ENCODE measurements at places on chromosomes 5 and 9.
A peak's percentile ranks its signal among the peaks of the same experiment; 100 is the strongest.

DNA sequence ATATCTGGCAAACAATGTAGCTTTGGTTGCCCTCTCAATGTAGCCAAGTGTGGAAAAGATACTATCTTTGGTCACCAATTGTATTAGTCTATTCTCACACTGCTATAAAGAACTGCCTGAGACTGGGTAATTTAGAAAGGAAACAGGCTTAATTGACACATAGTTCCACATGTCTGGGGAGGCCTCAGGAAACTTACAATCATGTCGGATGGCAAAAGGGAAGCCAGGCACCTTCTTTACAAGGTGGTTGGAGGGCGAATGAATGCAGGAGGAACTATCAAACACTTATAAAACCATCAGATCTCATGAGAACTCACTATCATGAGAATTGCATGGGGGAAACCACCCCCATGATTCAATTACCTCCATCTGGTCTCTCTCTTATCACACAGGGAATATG, 133.1 kb upstream of the TBCA start:
- no peak for DNase-seq

GRCh38 chr9:29816954-29817703, 2243.8 kb upstream of the C9orf72 start:
- DNase-seq, result no peak

DNA sequence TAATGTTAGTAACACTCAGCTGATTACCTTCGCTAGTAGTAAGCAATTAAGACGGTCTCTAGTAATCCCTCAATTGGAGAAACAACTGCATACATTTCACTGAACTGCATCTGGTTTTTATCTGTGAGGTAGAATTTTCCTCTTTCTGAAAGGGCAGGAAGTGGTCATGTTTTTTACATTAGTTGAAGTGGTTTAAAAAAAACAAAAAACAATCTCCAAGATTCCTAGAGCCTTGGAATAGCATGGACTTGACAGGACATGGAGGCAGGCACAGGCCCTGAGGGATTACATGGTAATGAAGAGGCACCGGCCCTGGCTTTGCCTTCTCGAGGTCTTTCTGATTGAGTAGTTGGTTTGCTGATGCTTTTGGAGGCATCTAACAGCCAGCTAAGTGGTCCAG, 25.8 kb downstream of the THBS4 start:
- no peak for DNase-seq

DNA sequence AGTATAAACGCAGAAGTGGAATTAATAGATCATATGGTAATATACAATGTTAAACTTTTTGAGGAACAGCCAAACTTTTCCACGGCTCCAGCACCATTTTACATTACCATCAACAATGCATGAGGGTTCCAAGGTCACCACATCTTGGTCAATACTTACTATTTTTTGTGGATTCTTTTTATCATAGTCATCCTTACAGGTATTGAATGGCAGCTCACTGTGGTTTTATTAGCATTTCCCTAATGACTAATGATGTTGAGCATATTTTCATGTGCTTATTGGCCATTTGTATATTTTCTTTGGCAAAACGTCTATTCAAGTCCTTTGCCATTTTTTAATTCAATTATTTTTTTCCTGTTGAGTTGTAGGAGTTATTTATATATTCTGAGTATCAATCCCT, 14.1 kb upstream of the RAPGEF6 start:
- no peak for DNase-seq

DNA sequence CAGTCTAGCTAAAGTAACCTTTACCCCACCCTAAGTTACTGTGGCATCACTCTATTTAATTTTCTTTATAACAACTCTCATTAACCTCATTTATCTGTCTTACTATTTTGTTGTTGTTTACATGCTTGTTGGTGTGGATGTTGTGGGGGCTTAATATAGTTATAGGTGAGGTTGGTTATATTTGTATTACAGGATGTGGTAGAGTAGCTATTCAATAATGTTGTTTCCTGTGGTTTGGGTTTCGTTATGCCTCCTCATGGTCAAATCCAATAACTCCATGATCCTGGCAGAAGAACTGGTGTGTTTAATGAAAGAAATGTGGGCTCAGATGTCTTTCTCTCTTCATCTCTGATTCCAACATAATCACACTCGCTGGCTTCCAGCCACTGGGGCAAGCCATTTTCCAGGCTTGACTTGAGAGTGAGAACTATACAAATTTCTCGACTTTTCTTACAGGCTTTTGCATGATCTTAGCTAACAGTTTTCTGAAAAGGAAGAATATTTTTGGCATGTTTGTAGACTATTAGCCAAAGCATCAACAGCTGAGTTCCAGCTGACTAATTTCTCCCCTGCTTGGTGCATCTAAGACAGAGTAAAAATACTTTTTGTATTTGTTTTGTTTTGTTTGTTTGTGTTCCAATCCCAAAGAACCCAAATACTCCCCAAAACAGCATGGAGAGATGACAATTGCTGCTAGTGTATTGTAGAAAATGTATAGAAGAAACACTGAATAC, 303.7 kb upstream of the PAPPA start:
- no peak for DNase-seq

DNA sequence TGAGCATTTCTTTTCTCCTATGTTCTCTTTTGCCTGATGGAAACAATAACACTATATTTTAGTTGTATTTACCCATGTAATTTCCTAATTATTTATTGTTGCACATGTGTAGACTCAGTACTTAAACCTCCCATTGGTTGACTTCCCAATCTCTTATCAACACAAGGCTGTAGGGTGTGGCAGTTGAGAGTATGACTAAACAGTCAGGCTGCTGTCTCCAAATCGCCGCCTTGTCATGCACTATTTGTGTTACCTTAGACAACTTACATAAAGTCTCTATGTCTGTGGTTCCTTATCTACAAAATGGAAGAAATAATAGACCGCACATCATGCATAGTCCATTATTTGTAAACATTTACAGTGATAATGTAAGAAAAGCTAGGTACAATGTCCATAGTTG, 68.9 kb upstream of the EFNA5 start:
- no peak for DNase-seq

- no peak for DNase-seq
Observed at GRCh38 chr5:73705364-73705763, 79.4 kb downstream of the ARHGEF28 start.

DNA sequence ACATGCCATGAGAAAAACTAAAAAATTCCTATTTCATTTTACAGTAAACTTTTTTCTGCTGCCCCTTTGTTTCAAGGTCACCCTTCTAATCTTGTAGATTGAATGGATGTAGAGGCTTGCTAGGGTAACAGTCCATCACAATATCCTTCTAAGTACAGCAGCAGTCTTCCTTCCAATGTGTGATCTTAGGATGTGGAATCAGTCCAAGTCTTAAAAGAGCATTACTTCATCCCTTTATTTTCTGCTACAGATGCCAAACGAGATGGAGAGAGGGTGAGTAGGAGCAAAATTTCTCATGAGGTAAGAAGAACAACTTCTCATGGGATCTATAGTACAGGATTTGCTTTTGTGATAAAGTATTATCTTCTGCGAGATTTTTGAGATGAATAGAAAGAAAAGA, 704 bp upstream of the IL33 start:
- DNase-seq, result no peak

GRCh38 chr5:67619235-67619634, 422.6 kb upstream of the CD180 start:
- DNase-seq, result no peak

DNA sequence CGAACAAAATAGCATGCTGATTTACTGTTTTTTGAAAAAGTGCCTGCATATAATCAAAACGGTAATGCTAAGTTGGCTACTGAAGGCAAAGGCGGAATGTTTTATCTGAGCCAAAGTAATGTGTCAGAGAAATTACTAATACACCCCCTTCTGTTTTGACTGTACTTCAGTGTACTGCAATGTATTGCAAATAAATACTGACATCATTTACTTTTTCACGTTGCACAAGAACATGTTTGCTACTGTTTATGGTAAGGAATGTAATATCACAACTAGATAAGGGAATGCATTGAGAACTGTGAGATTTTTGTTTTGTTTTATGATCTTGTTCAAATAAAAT, 813 bp upstream of the AGTPBP1 start:
- no peak for DNase-seq

GRCh38 chr5:38645508-38645907, 89.1 kb upstream of the LIFR start:
- no peak for DNase-seq

- no peak for DNase-seq
Observed at GRCh38 chr9:111794835-111795556, at the start of gene SHOC1. Gene SHOC1 (minus strand): TSS chr9:111794937. CDS start chr9:111791418, 3,519 bp downstream.

- no peak for DNase-seq
Observed at GRCh38 chr5:100641833-100642232, 106.7 kb downstream of the FAM174A start.

DNA sequence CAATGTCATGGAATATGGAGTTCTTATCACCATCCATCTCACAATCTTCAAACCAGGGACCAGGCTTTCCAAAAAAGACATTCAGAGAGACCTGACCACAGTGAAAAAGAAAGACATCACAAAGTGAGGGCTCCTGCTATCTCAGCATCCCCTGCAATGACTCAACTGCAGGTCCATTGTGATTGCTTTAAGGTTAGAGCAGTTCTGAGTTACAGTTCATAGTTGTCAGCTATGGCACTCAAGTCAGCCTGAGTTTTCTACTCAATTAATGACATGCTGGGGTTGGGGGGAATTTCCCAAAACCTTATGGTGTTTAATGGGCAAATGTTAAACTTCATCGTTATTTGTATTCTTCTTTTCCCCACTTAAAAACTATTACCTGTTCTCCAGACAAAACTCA, 58.9 kb downstream of the CEMIP2 start:
- DNase-seq, result no peak

- no peak for DNase-seq
Observed at GRCh38 chr9:68694125-68694524, 10.9 kb upstream of the PIP5K1B start.

DNA sequence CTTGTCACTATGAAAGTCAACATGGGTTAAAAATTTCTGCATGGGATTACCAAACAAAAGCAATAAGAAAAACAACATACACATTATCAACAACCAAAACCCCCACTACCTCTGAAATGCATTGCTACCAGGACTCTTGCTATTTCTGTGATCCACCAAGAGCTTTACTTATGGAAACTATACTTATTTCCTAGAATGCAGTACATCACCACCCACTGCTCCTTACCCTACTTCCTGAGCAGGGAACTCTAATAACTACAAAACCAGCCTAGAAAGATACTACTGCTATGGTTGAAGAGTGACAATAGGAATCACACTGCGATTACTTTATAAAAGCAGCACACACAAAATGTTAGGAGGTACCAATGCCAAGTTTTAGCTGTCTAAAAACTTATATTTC, 22.2 kb downstream of the LURAP1L start:
- no peak for DNase-seq

GRCh38 chr5:36623832-36624231, 17.4 kb downstream of the SLC1A3 start:
- DNase-seq, result no peak

GRCh38 chr9:114233491-114234185, 78.3 kb downstream of the COL27A1 start:
- DNase-seq, result no peak

DNA sequence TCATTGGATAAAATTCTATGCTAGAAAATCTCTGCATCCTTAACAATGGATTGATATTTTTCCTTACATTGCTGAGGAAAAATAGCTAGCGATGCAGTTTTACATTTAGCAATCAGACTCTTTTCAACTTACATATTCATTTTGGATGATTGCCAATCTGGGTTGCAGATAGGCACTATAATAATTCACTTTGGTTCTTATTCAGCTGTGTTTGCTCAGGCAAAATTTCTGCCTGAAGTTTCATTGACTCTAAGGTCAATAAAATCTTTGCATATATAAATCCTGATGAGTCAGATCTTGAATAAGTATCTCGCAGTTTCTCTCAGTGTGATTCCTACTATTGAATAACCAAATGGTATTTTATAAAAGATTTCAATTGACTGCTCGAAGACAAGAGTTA, 1105.8 kb downstream of the CDH18 start:
- DNase-seq, result no peak

GRCh38 chr5:63263411-63263810, 684.8 kb downstream of the LRRC70 start:
- DNase-seq, result no peak

GRCh38 chr9:36078051-36078450, 41.3 kb downstream of the RECK start:
- DNase-seq, result peak; percentile 24

GRCh38 chr5:135032999-135033861, 798 bp downstream of the PITX1 start:
- no peak for DNase-seq

Data from GF-D8 (cell line).